Stimulated activated naive B cell treated with anti-CD40 and anti-IgM and Interleukin-4, amounts not matched to agents 10 μg/mL and 1 μg/mL and 100 μg/mL, for 72 hours (primary cell): ENCODE measurements at places on chromosomes 7 and 10.

DNA sequence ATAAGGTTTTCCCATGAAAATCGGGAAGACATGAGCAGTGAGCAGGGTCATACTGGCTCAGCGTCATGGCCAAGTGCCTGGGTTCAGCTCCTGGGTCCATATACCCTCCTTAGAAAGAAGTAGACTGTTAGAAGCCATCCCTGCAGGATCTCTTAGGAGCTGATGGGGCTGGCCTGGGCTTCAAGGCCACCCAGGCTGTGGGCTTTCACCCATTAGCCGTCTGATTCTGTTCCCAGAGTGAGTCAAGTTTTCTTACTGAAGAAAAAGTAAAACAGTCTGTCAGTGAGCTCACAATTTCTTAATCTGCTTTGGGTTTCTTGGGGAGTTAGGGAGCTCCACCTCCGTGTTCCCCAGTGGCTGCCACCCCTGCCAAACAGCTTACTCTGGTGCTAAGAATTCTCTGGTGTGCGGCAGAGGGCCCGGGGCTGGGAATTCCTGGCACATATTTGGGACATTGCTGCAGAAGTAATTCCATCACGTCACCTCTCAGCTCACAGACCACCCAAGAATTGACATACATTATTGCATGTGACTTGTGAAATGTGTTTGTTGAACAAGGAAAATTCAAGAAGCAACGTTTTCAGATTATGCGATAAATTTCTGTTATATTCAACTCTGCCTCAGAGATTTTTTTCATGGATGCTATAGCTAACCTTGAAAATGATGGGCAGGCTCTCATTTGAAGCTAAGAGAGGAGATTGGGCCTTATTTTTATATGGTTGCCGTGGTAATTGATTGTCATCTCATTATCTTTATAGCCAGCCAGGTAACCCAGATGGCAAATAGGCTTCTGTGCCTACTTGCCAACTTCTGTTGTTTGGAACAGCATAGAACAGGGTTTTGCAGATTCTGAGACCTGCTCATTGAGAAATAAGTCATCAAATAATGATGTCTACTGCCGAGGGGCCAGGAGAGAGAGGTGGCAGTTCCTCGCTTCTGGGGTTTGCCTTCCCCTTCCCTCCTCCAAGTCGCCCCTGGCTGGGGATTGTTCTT lies 166.4 kb downstream of the CHN2 start:
- no peak for DNase-seq

DNA sequence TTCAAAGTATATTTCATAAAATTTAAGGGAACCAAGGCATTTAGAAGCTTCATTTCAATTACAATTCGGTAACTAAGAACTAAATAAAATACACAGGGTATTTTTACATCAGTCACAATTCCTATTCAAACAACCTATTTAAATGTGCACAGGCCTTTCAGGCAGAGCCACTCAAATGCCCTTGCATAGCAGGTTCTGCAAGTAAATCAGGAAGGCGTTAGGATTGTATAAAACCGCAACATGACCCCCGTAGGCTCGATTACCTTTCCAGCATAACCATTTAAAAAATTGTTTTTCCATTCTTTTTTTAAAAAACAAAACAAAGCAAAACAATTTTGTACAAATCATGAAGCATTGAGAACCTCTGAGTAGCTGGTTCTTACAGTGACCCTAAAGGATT lies 289.9 kb upstream of the SP8 start:
- DNase-seq: no peak

DNA sequence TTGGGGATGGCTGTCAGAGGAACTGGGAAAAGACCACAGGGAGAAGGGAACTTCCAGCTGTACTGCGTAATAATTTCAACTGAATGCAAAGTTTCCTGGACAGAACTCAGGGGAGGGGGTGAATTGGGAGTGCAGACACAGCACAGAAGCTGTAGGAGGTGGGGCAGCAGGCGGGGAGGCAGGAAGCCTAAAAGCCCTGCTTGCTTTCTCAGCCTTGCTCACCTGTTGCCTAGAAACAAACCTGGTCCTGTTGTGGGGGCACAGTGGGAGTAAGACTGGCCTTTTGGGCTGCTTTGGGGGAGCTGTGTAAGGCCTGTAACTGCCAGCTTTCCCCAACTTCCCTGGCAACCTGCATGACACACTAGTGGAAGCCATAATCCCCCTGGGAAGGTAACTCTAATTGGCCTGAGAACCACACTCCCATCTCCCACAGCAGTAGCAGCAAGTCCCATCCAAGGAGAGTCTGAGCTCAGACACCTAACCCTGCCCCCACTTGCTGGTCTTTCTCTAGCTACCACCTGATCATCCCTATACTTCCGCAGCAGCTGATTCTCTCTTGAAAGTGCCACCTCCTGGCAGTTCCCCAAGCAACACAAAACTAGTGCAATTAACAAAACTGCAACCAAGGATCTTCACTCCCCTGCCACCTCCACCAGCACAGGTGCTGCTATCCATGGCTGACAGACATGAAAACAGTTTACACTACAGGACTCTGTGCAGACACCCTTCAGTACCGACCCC lies 1239.3 kb downstream of the SORCS1 start:
- DNase-seq: no peak

- DNase-seq: no peak
Observed at GRCh38 chr7:48058990-48059389, 23.6 kb downstream of the C7orf57 start.

DNA sequence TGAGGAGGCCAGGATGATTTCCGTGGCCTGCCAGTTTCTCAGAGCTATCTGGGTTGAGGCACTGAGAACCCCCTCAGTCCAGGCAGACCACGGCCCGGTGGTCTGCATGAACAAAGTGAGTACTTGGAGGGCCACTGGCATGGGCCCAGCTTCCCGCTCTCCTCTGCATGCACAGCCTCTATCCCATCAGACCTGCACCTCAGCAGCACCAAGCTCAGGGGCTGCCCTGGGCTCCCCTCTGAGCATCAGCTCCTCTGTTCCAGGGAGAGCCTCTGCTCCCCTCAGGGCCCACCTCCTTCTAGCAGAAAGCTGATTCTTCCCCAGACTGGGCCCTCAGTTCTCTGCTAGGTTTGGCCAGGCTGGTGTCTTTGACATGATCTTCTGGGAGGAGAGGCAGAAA lies 469.9 kb downstream of the DNAJB6 start:
- no peak for DNase-seq

- no peak for DNase-seq
Observed at GRCh38 chr7:13279854-13280435, 592.5 kb downstream of the ARL4A start.

DNA sequence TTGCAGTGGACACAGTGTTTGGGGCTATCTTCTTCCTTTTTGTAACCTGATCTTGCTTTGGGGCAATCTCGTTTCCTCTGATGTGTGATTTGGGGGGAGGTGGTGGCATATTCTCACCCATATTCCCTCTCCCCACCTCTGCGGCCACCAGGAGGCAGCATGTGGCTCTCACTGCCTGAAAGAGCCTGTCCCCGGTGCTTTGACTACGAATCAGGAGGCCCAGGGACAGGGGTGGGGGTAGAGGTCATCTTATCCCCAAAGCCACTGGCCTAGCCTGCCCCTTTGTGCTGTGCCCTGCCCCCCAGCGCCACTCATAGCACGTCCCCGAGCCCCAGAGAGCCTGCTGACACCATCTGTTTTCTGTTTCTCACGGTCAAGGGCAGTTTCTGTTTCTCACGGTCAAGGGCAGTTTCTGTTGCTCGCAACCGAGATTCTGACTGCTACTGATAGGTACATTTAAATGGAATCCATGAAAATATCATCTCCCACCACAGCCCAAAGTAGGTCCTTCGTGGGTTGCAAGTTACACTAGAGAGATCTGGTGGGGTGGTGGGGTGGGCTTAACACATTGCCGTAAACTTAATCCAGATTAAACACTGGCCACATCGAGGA lies 28.2 kb downstream of the PHYH start:
- DNase-seq: no peak

- no peak for DNase-seq
Observed at GRCh38 chr7:45073031-45073785, 15.6 kb downstream of the NACAD start.
